ENCODE measurements at places on chromosomes 6 and 20.
A peak's percentile ranks its signal among the peaks of the same experiment; 100 is the strongest.

- no peak for DNase-seq
Observed at GRCh38 chr20:41669708-41670263, 51.6 kb upstream of the CHD6 start.

DNA sequence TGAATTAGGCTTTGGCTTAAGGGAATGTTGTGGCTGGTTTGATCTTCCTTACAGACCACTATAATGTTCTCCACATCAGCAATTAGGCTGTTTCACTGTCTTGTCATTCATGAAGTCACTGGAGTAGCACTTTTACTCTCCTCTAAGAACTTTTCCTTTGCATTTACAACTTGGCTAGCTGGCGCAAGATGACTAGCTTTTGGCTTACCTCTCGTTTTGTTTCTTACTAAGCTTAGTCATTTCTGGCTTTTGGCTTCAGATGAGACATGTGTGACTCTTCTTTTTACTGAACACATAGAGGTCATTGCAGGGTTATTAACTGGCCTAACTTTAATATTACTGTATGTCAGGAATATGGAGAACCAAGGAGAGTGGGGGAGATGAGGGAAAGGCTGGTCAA is 143.2 kb downstream of the PTCHD4 start:
- no peak for DNase-seq

- no peak for DNase-seq
Observed at GRCh38 chr6:148001844-148002642, 340.6 kb upstream of the SASH1 start.

DNA sequence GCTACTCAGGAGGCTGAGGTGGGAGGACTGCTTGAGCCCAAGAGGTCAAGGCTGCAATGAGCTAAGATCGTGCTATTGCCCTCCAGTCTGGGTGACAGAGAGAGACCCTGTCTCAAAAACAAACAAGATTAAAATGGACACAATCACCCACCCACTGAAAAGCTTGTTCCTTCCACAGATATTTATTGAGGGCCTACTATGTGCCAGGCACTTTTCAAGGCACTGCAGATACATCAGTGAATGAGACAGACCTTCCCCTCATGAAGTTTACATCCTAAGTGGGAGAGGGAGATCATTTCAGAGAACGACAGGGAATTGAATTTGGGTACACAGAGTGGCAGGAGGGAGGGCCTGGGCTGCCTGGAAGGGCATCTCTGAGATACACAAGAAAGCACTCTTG is 14.4 kb downstream of the RSPO4 start:
- DNase-seq = no peak

- DNase-seq = no peak
Observed at GRCh38 chr6:76771059-76771634, 692.1 kb downstream of the HTR1B start.

GRCh38 chr20:34029415-34029814 is 35.7 kb downstream of the RALY start:
- no peak for DNase-seq

GRCh38 chr6:118804091-118804490 is 89.9 kb upstream of the ASF1A start:
- DNase-seq = no peak

DNA sequence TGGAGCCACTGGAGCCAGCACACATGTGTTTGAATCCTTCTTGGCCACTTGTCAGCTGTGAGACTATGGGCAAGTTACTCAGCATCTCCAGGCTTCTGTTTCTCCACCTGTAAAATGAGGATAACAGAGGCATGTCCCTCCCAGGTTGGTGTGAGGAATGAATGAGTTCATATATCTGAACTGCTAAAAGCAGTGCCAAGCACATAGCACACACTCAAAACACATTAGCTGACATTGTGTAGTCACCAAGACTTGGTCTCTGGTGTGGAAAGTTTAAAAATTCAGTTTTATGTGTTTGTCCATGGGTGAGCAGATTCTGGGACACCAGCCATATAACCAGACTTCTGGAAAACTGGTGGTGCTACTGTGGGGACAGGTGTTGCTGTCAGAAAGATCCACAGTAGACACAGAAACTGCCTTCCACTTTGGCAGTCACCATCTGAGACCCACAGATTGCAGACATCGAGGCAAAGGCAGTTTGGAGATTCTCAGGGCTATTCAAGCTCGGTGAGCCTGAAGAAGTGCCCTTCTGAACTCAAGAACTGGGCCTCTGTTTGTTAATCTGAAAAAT is 115.8 kb downstream of the MRPL14 start:
- DNase-seq = no peak

DNA sequence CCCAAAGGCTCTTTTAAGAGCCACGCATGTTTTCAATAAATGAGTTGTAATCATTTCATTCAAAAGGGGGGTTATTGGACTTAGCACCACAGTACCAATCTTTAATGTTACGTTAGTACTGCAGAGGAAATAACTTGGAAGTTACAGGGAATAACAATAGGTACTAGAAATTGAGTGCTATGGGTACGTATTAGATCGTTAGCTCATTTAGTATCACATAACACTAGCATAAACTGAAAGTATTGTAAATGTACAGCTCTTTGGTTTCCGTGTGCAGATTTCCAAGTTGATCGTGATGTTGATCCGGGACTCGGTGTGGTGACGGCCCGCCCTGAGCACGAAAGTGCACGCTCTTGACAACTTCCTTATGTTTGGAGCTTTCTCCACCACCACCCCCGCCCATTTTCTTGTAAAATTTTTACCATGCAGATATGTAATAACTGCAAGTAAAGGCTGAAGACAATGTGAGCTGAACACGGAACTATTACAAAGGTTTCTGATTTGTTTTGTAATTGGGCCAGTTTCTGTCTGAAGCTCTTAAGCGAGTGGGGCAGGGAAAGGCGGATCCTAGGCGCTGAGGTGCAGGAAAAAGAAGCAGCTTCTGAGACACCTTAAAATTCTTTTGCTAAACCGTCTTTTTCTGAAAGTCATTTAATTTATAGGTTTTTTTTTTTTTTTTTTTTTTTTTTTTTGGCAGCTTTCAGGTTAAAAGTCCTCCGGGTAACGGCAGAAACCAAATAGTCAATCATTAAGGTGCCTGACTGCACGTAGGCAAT is 71.5 kb downstream of the HFE start:
- DNase-seq = peak; percentile 65
